Activated naive CD4-positive, alpha-beta T cell (primary cell): ENCODE measurements at places on chromosomes 2 and 18.

GRCh38 chr2:236844711-236845110 is 241.0 kb upstream of the COPS8 start:
- DNase-seq = no peak

GRCh38 chr2:27683390-27684071 is 19.8 kb downstream of the SLC4A1AP start:
- peak; percentile 78 for DNase-seq

DNA sequence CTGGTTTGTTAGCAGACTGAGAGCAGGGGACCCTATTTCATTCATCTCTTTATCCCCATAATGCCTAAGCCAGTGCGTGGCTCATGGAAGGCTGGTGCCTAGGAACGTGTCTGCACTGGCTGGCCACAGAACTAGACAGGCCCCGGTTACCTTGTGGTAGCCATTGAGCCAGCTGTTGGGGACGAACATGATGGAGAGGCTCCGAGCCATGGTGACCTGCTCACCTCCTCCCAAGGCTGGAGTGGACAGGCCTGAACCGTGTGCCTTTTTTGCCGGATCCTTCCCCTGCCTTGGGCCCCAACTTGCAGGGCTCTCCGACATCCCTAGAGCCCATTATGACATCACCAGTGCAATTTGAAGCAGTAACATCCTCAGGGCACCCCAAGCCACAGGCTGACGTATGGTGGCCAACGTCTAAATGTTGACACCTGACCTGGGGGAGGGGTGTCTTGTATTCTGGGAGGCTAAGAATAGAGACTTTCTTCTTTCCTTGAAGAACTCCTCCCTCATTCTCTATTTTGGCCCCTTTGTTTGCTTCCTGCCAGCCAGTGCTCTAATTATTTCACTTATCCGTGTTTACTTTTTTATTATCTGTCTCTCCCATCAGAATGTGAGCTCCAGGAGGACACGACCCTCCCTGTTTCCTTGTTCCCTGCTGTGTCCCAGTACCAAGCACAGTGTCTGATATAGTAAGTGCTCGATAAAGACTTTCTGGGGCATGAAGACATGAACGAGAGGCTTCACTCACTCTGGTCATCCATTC is 12.2 kb upstream of the DNPEP start:
- DNase-seq = no peak

GRCh38 chr2:1162768-1163584 is 212.3 kb downstream of the SNTG2 start:
- peak; percentile 39 for DNase-seq

DNA sequence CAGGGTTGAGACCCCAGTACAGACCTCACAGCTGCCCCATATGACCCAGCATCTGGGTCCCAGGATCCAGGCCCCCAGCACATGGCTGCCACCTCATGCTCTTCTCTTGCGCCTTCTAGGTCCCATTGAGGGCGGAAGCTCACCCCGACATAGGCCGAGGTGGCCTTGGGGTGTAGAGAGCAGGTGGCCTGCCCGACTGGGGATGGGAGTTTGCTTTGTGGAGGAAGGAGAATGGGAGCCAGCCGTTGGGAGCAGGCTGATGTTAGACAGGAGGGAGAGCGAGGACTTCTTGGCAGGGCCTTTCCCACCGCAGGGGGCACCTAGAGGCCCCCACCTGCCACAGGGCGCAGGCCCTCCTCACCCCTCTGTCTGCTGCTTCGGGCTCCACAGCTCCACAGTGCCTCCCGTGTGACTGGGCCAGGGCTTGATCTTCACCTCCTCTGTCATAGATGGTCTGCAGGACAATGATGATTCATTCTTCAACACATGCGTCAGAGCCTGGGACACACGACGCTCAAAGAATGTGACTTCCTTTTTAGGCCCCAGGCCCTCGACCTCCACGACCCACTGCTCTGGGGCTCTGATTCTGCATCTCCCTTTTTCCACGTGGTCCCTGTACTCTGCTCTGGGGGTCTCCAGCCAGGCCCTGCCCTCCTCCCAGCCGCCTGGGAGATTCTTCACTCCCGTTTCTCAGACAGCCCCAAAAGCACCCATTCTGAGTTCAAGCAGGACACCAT is 86.6 kb upstream of the ODC1 start:
- DNase-seq = no peak
